ENCODE measurements at places on chromosomes 3 and 15.

DNA sequence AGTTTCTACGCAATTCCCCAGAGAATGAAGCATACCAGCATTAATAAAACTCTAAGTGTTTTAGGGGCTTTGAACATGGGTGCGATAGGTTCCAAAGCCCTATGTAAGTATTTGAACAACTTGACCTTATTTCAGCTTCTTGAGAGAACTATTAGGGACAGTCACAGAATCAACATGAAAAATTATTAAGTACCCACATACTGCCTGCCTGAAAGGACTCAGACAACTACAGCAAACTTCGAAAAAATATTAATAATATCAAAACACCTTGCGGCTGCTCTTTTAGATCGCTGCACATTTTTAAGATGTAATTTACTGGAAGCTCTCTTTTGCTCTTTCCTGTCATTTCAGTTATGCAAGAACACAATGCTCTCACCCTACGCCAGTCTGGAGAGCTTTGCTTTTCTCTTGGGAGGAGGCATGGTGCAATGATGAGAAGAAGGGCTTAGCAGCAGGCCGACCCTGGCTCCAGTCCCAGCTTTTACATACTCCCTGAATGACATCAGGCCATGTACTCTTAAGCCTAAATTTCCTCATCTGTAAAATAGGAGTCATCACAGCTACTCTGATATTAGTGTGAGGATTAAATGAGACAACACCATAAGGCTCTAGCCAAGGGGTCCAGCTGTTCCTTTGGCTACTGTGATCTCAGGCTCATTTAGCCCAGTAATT, 640.7 kb downstream of the FHIT start:
- DNase-seq: peak; percentile 85

GRCh38 chr15:64235552-64235951, 72.7 kb upstream of the PPIB start:
- no peak for DNase-seq

GRCh38 chr3:150391161-150391560, 16.9 kb upstream of the TSC22D2 start:
- DNase-seq: no peak

GRCh38 chr15:94443186-94443585, 211.8 kb downstream of the MCTP2 start:
- no peak for DNase-seq

DNA sequence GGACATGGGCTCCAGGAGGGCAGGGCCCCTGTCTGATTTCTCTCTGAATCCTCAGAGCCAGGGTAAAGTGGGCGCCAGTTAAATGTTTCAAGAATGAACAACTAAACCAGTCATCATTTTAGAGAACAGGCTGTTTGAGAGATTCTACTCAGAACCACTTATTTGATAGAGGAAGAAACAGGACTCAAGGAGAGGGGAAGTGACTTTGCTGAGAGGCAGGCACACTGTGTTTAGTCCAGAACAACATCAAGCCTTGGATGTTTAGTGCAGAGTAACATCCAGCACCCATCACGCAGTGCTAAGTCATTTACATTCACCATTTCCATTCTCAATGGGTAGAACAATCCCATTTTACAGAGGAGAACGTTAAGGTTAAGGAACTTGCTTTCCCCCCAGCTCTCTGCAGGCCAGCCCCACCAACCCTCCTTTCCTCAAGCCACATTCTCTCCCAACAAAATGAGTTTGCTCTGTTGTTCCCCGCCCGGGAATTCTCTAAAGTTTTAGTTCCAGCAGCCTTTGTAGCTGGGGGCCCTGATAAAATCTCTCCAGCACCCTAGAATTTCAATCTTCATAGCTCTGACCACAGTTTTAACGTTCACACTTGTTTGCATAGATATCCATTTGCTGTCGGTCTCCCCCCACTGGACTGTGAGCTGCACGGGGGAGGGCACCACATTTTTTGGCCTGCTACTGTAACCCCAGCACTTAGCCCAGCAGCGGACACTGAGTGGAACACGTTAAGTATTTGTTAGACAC, 962 bp downstream of the NMNAT3 start:
- no peak for DNase-seq

DNA sequence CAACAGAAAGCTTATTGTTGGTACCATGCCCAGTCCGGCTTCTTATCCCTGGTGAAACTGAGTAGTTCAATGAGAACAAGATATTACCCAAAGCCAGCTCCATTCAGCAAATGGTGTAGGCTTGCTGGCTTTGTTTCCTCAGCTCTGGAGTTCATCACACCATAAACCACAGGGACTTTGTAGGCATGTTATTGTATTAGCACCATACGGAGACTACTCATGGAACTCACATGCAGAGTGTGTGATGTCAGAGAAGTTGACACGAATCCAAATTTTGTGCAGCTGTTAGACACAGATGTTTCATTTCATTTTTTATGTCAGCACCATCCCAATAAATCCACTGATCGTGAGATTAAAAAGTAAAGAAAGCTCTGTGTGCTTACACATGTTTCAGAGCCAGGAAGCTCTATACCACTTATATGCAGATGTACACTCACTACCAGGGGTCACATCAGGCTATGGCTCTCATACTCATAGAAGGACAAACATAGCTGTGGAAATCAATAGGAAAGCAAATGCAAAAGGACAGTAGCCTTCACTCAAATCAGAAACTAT, 63.4 kb upstream of the LEKR1 start:
- DNase-seq: peak; percentile 97

DNA sequence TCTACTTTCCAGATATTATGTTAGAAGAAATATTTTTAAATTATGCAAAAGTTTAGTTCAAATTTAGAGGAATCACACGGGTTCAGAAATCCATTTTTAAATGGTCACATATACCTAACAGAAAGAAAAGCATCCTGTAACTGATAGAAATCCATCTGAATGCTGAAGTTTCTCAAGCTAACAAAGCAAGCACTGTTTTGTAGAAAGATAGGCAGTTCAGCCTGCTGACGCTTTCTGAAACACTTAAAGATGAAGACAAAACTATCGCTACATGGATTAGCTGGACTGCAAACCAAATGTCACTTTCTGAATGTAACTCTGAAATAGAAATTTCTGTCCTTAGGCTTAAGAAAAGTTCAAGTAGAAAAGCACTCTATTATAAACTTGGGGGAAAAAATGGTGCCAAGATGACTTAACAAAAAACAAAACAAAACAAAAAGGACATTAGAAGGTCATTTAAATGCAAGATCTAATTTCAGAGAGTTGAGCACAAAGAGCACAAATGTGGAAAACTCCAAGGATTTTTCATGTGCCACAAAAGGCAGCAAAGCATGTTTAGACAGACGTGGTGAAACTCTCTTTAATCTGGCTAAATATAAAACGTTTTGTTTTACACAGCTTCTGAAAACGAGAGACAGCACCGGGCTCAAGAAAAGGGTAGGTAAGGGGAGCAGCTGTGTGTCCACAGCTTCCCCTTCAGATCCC, 1.2 kb downstream of the PLOD2 start:
- DNase-seq: no peak

DNA sequence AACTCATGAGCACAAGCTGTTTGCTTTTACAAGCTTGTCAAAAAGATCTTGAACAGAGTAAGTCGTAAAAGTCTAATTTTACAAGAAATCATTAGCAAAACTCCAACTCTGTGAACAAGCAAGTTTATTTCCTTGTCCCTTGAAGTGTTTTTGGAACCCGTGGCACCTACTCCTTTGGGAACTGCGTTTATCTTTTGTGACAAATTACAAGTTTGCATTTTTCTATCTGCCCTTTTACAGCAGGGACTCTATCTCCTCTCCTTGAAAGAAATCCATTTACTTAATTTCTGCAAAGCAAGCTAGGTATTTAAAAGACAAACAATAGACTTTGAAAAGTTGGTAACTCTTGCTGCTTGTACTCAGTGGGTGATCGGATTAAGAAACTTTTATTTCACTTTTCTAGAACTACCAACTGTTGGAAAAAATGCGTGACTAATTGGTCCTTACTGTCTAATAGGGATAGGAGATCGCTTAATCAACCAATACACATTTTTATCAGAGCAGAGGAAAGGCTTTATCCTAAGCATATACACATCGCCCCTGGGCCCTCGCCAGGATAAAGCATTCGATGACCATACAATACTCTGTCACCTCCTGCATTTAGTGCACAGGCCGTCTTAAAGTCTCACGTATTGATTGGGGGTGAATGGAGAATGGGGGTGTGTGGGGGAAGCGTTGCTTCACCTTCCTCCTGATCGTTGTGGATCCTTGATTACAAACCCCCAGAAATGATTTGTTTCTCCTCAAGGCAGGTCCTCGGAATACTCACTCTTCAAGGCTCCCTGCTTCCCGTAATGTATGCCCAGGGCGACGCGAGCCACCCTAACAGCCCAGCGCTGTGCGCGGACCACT, 1.7 kb downstream of the PRTG start:
- no peak for DNase-seq
